ENCODE measurements at places on chromosomes 3 and 15. TPM values are rescaled to one million over a fixed set of nuclear protein-coding genes. Genes with fewer than 3 reads are reported as not detected.

SLC28A2 gene
- not detected for polyA plus RNA-seq

GOLGA6L4 gene
- 11.1 TPM for polyA plus RNA-seq

CLSTN2 gene
- polyA plus RNA-seq = 3.1 TPM

LYZL4 gene
- polyA plus RNA-seq = 77.2 TPM
